Activated CD4-positive, alpha-beta T cell treated with anti-CD3 and anti-CD28 coated beads for 36 hours (primary cell): ENCODE measurements at places on chromosomes 12 and 14.

DNA sequence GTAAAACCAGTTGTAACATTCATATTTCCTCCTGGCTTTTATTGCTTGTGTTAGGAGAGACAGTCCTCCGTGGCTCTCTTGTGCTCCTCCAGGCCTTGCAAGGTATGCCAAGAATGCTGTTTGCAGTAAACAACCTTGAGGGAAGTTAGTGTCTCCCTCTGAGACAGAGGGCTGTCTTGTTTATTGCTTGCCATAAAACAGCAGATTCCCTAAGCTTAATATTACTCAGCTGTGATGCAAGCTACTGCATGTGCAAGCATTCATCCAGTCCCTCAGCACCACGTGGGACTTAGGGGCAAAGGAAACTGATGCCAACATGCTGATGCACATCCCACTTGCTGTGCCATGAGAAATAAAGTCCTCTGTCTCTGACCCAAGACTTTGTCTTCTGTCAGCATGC, 6.6 kb downstream of the POMT2 start:
- DNase-seq, result no peak

DNA sequence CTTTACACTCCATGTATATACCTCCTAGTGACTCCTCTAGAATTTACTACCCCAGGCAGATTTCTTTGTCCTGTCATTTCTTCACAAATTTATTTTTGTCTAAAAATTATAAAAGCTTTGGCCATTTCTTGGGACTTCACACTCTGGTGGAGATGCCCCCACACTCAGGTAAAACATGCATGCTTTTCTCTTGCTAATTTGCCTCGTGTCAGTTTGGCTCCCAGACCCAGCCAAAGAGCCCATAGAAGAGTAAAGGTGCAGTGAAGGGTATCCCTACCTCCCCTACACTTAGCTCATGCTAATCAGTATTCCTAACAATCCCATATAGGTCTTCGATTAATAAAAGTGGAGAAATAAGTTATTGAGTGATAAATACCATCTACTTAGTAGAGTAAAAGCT, 256.5 kb upstream of the KRR1 start:
- DNase-seq, result no peak

- DNase-seq, result no peak
Observed at GRCh38 chr12:56935157-56935556, 949 bp upstream of the SDR9C7 start.

DNA sequence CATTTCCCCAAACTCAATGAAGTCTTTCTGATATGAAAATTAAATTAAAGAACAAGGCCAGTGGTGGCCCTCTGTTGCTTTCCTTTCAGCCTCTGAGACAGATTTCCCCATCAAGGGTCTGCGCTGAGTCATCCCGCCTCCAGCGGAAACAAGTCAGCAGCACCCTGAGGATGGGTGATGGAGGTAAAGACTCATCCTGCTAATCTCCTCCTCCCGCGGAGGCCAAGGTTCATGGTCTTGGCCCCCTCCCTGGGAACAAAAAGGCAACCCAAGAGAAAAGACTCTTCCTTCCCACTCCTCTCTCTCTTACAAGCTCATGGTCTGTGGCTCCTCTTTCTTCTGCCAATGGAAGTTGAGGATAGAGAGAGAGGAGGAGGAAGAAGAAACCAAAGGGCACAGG, 9.0 kb upstream of the NUMB start:
- peak; percentile 89 for DNase-seq

DNA sequence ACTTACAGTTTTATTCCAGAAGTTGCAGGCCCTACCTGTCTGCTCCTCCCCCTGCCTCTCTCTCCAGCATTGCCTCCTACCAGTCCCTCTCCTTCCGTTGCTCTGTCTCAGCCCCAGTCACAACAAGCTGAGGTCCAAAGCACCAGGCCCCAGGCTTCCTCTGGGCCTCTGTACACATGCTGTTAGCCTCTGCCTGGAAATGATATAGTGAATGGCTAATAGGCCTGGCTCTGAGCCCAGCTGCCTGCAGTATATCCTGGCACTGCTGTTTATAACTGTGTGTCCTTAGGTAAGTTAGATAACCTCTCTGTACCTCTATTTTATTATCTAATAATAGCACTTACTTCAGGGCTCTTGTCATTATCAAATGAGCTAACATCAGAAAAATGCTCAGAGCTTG, 114.9 kb upstream of the PWP1 start:
- no peak for DNase-seq

DNA sequence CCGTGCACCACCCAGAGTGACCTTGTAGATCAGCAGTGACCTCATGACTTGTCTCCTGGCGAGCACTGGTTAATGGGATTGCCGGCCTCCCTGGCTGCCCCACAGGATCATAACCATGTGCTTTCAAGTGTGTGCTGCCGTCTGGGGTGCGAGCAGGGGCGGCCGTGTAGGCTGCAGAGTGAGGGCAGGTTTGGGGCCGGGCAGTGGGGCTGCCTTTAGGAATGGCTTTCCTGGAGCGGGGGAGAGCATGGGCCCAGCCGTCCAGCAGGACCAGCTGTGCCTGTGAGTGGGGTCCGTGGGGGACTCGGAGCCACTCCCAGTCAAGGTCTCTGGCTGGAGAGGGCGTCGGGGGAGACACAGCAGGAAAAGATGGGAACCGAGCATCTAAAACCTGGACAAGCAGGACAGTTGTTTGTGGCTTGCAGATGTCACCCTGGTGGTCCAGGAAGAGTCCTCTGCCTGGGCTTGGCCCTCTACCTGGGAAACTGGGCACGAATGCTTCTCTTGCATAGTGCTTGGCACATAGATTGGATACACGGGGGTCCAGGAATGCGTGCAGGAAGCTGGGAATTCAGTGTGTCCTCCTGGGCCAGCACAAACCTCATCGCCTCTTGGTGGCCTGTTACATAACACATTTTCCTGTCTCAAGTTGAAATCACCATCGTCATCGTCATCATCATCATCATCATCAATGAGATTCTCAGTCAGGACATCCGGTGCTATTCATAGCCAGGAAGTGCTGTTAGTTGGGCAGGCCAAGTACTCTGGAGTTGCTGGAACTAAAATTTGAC, 96.0 kb downstream of the ADGRD1 start:
- no peak for DNase-seq

GRCh38 chr12:104166465-104166864, 28.5 kb upstream of the NFYB start:
- DNase-seq, result no peak

- DNase-seq, result no peak
Observed at GRCh38 chr14:103204852-103205540, 81.7 kb downstream of the TNFAIP2 start.

DNA sequence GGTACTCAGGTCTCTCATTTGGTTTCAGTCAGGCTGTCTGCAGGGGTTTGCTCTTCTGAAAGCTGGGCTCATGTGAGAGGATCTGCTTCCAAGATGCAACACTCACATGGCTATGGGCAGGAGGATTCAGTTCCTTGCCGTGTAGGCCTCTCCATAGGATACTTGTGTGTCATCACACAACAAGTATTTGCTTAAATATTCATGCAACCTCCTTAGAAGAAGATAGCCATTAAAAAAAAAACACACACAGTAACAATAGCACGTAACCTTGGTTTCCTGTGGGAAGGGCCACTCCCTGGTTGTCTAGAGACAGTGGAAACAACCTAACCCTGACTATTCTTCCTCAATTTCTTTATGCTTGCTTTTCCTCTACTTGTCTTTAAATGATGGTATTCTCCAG, 31.8 kb upstream of the CLEC4E start:
- DNase-seq, result no peak

DNA sequence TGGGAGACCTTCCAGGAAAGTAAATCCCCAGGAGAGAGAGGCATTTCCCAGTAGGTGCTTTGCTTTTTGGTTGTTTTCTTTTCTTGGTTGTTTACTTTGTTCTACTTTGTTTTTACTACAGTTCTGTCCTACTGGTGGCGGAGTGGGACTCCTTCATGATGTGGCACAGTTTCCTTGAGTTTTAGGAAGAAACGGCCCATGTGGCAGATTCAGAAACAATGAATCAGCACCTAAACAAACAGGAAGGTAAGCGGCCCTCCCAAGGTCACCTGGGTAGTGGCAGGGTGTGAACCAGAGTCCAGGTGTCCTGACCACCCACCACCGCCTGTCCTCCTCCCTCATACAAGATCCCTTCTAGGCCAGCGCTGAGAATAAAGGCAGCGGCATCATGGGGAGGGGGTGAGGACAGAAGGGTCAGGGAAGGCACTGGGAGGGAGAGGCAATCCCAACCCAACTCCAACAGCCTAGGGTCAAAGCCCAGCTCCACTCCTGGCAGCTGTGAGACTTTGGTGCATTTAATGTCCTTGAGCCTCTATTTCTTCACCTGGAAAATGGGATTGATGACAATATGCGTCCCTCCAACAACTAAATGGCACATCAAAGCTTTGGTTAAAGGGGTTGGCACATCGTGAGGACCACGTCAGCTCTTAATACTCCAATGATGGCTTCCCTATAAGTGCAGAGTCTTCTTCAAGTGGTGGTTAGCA, 111.5 kb upstream of the BCL2L14 start:
- DNase-seq, result peak; percentile 45

DNA sequence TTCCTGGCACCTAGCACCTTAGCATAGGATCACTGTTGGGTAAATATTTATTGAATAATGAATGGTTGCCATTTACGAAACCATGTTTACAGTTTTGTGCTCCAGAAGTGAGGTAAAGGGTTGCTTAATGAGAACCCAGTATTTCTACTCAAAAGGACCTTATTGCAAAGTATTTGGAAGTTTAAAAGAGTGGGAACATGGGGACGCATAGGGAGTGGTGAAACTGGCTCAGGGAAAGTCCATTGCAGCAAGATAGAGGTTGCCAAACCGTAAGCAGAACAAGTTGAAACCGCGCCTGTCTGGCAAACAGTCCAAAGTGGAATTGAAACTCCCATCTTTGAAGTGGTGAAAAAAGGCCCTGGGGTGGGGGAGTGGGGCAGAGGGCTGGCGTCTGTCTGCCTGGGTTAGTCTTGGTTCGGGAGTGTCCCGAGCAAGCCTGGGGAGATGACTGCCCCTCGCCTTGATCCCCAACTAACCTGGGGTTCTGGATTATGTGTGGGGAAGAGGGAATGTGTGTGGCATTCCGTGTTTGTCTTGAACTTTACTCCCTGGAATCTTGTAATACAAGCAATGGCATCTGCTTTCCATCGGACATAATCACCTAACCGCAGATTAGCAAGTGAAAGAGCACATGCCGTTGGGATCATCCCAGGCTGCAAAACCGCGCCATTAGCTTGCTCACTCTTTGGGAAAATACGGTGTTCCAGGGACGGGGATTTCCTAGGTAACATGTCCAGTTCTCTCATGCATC, 7.2 kb downstream of the ALDH2 start:
- no peak for DNase-seq

DNA sequence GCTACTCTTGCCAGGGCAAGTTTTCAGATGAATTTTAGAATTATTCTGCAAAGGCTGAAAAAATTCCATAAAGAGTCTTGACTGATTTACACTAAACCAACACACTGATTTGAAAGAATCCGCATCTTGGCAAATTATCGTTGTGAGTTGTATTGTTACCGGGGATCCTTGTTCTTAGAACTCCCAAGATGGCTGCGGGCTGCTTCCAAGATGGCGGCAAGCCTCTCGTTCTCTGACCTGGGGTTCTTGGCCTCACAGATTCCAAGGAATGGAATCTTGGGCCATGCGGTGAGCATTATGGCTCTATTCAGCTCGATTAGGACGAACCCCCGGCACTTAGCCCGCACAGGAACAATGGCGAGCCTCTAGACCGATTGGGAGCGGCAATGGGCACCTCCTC, 132.5 kb downstream of the ZNF664 start:
- no peak for DNase-seq

DNA sequence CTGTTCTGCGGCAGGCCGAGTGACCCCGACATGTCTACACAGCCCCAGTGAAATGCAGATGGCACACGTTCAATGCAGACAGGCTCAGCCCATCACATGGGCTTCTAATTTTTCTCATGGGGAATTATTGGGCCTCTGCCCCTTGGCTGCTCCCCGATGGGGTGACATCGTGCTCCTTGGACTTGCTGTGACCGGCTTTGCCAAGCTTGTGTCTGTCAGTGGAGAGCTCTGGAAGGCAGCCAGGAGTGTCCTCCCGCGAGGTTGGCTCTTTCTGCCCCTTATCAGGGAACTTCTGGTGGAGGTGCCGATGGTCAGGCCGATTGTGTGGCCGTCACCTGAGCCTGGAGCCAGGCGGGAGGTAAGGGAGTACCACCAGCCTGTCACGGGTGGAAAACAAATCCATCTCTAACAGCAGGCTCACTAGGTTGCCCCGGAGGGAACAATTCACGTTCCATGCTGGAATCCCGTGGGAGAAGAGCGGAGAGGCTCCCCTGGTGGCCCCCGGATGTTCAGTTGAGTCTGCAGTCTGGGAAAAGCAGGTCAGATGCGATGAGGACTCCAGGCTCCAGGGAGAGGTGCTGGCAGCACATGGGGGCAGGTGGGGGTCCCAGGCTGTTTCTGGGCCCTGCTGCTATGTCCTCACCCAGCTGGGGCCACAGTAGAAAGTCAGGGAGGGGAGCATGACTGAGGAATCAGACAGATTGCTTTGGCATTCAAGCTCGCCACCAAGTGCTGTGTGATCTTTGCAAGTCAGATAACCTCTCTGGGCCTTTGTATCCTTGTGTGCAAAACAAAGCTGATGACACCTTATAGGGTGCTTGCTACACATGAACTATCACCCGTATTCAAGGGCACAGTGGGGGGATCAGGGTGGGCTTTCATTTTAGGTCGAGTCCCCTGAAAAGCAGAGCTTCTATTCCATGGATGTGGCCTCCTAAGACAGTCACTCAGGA, 43.2 kb upstream of the EML1 start:
- no peak for DNase-seq

GRCh38 chr12:131315601-131316000, 361.9 kb downstream of the ADGRD1 start:
- no peak for DNase-seq

- DNase-seq, result no peak
Observed at GRCh38 chr12:131353376-131353775, 357.5 kb upstream of the SFSWAP start.

GRCh38 chr12:65895759-65896656, 71.7 kb downstream of the HMGA2 start:
- no peak for DNase-seq

DNA sequence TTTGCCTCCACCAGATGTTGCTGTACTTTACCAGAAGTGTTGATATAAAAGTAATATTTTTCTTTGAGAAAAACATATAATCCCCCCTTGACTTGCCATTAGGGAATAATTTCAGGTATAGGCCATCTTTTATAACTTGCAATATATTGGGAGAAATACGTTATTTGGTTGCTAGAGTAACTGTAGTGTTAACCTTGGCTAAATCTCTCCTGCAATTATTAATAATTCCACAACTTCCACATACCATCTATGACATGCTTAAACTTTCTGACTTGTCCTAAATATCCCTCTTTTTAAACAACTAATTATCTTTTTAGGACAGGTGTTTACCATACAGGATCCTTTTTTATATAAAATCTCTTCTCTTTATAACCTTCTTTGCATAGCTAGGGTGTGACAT, 1048.2 kb downstream of the SLC16A7 start:
- DNase-seq, result no peak

- DNase-seq, result no peak
Observed at GRCh38 chr14:64934338-64934929, 8.1 kb downstream of the GPX2 start.

GRCh38 chr14:52244328-52244727, 23.2 kb upstream of the PTGDR start:
- DNase-seq, result no peak

GRCh38 chr14:61130512-61131260, 149.6 kb downstream of the SLC38A6 start:
- DNase-seq, result no peak

- DNase-seq, result no peak
Observed at GRCh38 chr12:76698316-76698715, 65.6 kb upstream of the ZDHHC17 start.
